Stimulated activated CD8-positive, alpha-beta memory T cell treated with anti-CD3 and anti-CD28 coated beads, Interleukin-4, amount 100 ng/mL, for 1 hour (primary cell): ENCODE measurements at places on chromosomes 1 and 21.

- no peak for DNase-seq
Measured at GRCh38 chr1:185939142-185939541, 205.0 kb downstream of the HMCN1 start.

DNA sequence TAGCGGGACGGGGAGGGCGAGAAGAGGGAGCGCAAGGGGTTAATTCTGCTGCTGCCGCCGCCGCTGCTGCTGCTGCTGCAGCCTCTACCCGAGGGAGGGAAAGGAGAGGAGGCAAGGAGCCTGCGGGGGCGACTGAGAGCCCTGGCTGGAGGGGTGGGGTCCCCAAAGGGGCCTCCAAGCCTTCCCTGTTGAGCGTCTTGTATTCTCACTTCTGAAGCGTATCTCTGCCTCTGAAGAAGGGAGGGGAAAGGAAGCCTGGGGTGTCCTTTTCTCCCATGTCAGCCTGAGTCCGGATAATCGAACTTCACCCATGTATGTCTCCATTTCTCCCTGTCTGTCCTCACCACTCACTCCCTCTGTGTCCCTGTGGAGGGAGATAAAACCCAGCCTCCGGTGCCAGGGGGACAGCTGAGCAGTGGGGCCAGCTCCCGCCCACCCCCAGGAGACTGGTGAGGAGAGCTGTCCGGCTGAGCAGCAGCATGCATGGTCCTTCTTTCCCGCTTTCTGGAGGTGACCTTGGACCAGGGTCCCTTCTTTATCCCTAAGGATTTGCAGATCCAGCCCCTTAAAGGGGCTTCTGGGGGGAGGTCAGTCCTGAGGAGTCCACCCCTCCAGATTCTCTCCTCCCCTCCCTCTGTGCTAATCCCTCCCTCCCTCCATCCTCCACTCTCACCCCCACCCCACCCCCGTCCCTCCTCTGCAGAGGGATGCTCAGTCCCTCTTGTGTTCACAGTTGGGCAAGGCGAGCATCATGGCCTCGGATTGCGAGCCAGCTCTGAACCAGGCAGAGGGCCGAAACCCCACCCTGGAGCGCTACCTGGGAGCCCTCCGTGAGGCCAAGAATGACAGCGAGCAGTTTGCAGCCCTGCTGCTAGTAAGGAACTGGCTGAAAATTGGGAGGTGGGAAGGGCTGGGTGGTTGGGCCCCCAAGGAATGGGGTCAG lies 1.0 kb downstream of the NCDN start:
- DNase-seq = no peak

DNA sequence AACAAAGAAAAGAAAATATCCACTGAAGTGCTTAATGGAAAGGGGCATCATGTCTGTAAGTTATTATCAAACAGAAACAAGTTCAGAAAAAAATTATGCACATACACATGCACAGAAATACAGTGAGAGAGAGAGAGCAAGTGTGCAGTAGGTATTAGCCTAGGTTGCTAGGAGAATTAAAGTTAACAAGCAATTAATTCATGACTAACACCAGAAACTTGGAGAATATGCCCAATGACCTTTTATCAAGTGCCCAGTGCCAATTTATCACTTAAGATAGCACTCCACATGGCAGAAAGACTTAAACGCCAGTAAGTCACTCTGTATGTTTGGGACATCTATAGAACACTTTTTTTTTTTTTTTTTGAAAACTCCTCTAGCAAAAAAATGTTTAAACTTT lies 56.2 kb upstream of the SLC16A1 start:
- DNase-seq = no peak

GRCh38 chr1:212295579-212295978 lies 10.4 kb downstream of the PPP2R5A start:
- no peak for DNase-seq

GRCh38 chr1:219904934-219905333 lies 23.4 kb downstream of the SLC30A10 start:
- no peak for DNase-seq

GRCh38 chr1:1259119-1259488 lies 12.6 kb upstream of the C1QTNF12 start:
- no peak for DNase-seq

DNA sequence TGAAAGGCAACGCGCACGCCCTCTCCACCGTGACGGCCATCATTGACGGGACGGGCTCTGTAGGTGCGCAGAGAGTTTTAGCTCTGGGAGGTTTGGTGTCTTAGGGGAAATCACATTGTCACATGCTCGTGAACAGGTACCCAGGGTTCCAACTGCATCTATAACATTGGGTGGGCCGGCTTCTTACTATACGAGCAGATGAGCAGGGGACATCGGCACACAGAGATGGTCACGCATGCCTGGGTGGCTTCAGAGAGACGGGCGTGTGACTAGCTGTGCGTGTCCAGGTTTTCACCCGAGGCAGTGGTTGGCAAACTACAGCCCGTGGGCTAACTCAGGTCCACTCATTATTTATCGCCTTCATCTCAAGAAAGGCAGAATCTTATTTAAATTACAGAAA lies 54.7 kb downstream of the SLC37A1 start:
- DNase-seq = no peak

- DNase-seq = no peak
Measured at GRCh38 chr1:222229672-222230312, 318.1 kb downstream of the HHIPL2 start.

DNA sequence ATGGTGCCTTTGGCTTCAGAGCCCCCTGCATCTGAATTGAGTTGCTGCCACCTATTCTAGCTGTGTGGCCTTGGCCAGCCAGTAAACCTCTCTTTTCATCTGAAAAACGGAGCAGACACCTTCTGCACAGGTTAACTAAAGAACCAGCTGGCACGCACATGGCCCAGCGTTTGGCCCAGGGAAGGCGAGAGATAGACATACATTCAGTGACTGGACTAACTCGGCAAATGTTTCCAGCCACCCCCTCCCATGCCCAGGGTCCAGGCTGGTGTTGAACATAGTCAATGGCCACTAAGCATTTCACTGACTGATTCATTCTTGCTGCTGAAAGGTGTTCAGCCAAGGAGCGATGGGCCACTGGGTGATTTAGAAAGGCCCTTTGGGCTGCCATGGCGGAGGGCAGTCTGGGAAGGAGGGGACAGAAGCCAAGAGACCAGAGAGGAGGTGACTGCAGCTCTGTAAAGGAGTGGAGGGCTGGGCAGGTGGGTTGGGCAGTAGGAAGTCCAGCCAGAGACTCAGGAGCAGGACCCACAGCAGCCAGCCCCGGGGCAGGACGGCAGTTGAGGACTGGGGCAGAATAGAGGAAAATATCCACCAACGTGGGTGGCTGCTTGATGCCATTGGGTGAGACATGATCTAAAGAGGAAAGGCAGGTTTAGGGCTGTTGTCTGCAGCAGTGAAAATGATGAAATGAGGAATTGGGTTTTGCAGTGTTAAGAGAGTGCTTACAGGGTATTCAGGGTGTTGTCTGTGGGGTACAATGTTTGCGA lies 184.3 kb downstream of the HIVEP3 start:
- no peak for DNase-seq

GRCh38 chr21:29350246-29350779 lies 51.6 kb downstream of the BACH1 start:
- DNase-seq = no peak

DNA sequence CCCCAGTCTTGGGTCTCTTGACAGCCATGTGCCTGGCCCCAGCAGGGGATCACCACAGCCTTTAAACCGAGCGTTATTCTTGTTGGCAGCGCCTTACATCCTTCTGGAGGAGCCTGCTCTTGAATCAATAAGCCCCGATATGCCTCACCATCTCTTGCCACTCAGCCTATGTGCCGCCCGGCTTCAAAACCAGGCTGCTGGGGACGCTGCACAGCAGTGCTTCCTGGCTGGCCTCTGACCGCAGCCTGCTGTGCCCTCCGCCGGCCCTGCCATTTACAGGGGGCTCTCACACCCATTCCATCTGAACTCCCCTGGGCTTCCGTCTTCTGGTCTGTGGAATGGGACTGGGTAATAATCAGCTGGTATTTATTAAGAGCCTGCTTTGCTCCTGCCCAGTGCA lies 3.0 kb upstream of the PEX10 start:
- no peak for DNase-seq

DNA sequence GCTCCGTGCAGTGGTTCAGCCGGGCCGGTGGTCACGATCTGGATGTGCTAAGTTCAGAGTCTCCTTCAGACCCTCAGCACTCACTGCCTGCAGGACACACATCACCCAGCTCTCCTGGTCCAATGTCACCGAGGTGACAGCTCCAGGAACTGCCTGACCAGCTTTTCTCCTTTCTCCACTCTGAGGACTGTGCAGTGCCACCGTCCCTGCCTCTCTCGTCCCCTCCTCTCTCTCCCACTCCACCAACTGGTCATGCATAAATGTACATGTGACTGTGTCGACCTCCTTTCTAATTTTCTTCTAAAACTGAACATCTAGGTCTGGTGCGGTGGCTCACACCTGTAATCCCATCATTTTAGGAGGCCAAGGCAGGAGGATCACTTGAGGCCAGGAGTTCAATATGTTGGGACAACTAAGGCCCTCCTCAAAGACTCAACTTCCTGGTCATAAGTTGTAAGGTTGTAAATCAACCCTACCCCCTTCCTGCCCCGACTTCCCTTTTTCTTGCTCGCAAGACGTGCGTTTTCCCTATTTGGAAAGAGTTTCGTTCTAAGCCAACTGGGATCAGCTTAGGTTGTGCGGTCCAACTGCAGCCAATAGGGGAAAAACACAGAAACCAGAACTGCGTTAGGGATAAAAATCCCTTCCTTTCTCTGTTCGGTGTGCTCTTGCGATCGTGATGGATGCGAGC lies 53.1 kb downstream of the MEGF6 start:
- no peak for DNase-seq

DNA sequence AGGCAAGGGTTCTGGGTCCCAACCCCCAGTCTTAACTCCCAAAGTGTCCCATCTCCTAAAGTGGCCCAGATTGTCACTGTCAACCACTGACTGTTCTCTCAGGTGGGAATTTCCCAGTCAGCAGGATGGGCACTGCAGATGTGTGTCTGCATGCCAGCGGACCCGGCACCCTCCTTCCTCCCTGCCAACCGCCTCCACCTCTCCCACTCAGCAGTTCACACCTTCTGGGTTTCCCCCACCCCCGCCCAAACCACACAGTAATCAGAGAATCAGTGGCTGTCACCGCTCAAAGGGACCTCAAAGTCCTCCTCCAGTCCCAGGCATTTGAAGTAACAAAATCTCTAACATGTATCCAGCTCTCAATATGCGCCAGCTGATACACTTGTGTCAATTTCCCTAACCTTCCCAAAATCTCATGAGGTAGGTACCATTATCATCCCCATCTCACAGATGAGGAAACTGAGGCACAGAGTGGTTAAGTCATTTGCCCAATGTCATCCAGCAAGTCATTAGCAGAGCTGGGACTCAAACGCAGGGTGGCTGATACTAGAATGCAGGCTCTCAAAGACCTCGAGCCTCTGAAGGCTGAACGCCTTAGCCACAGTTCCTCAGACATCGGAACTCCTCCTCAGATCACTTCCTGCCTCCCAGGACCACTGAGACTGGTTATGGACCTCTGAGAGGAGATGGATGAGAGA lies 4.8 kb downstream of the RUNX3 start:
- DNase-seq = no peak

DNA sequence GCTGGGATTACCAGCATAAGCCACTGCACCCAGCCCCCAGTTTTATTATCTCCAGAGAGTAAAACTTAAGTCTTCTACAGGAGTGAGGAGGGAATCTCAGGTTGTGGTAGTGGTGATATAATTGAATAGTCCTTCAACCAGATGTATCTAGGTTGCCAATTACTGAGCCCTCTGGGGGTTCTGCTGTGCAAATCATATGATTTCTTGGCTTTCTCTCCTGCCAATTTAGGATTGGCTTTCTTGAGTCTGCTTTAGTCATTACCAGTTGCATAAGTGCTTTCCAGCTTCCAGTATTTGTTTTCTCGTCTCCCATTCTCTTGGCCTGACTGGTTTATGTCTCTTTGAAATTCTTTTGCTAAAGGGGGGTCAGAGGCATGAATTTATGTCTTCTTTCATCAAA lies 11.1 kb downstream of the CPT2 start:
- DNase-seq = no peak
